ENCODE measurements at places on chromosomes 3 and 15. TPM values are rescaled to one million over a fixed set of nuclear protein-coding genes. Genes with fewer than 3 reads are reported as not detected.
A peak's percentile ranks its signal among the peaks of the same experiment; 100 is the strongest.

GRCh38 chr3:16417945-16418739 lies 95.4 kb downstream of the RFTN1 start:
- DNase-seq = no peak

DNA sequence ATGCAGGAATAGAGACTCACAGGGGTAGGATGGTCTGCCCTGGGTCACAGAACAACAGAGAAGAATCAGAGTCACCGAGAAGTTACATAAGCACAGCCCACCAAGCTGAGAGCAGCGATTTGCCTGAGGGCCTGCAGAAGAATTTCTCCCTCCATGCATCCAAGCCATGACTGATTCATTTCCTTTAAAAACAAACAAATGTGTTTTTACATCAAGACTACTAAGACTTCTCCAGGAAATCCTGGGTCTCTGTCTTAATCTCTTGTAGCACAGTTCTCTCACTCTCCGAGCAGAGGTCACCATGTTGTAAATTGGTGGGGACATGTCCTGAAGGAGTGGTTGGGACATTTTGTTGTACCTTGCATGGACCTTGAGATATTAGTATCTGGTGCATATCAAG lies 159.8 kb downstream of the THSD4 start:
- DNase-seq = peak; percentile 62

- DNase-seq = no peak
Measured at GRCh38 chr15:88865498-88866099, 29.7 kb downstream of the HAPLN3 start.

GRCh38 chr3:170864525-170865208 lies 5.3 kb downstream of the RPL22L1 start:
- no peak for DNase-seq

DNA sequence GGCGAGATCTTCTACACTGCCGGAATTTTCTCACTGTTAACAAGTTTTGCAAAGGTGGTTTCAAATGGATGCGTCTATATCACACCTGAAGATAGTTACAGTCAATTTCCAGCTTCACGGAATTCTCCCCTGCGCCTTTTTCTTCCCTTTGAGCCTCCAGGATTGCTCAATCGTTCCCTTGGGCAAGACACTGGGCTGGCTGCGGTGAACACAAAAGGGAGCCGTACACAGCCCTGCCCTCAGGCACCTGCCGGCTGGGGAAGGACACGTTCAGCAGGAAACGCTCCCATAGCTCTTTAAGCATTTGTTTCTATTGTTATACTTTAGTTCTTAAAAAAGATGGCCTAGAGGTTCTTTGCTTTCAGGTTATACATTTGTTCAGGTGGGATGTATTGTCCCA lies 85.7 kb downstream of the C3orf70 start:
- DNase-seq = no peak

DNA sequence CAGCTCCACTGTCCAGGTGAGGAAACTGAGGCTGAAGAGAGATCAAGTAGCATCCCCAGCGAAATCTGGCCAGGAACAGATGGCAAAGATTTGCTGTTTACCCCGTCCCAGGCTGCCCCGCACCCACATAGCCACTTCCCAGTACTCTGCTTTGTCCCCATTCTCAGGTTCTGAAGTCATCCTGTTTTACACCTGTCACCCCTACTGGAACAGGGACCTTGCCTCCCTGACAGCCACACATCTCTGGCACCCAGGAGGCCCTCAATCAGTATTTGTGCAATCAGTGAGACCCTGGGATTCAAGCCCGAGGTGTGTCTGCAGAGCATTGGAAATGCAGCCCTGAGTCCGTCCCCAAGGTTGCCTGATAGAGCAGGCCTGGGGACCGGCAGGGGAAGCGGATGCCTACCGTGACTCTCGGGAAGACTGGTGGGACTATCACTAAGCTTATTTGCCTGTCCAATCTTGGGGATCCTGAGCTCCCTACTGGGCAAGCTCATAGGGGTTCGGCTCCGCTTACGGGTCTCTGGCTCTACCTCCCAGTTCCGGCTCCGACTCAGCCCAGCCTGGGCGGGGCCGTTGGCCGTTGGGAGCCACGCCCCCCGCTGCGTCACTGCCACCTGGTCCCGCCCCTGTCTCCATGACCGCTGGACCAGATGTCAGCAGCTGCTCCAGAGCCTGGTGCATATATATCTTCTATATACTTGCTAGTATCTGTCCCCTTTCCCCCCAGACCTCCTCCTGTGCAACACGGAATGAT lies 17.5 kb upstream of the FANCD2 start:
- peak; percentile 52 for DNase-seq

DNA sequence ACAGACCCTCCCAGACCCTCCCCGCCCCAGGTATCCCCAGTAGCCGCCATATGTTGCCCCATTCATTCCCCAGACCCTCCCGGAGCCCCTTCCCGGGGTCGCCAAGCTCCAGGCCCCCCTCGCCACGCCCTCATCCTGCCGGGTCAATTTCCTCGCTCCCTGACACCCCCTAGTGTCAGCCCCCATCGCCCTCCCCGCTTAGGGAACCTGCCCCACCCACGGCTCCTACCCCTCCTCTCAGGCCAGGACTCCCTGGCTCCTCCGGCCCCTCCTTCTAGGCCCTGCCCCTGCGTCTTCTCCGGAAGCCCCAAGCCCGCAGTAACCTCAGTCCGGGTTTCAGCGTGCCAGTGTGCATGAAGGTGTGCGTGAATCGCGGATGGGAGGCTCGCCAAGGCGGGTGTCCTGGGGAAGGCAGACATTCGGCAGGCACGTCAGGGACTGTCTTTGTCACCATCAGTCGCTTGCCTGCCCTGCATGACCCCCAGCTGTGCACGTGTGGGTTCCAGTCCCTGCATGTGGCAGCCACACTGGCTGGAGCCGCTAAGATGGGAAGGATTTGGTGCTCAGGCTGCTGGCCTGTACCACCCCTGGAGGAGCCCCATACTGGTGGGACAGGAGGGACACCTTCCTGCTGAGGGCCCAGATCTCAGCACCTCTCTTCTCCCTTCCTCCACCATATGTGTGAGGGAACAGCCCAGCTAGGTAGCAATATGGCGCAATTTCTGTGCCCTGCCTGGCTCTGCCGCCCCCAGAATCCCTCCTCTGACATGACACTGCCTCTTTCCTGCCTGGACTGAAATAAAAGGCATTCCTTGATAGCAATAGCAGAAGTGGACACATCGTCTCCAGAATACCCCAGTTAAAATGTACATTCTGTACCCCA lies 693 bp downstream of the DISP2 start:
- no peak for DNase-seq

DNA sequence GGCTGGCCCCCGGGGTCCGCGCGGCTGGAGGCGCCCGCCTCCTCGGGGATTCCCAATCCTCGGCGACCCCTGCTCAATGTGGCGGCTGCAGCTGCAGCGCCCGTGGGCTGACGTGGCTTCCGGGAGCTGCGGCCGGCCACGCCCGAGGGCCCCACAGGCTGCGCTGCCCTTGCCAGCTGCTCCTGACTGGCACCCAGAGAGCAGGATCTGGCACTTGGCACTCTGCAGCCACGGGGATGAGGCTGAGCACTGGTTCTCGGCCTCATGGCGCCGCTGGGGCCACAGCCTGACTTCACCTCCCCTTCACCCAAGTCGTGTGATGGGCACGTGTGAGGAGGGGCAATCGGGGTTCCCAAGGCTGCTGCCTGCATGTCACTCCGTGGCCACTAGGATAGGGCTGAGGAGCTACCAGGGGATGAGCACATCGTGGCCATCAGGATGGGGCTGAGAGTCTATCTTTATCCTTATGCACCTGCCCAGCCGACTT lies 267.8 kb upstream of the FRG2C start:
- no peak for DNase-seq

DNA sequence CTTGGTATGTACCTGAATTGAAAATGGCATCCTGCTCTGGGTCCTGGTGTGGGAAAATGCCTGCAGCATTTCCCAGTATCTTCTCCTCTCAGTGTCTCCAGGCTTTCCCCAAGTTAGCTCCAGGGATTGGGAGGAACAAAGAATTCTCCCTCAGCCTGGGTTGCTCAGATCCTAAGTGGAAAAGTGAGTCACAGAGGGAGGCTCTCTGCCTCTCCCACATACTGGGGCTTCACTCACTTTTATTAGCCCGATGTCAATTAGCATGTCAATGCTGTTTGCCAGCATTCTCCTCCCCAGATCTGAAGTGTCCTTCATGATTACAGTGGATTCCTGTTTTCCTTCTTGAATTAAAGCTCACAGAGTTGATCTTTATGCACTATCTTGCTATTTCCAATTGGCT lies 655.0 kb downstream of the EPHA3 start:
- DNase-seq = no peak

DNA sequence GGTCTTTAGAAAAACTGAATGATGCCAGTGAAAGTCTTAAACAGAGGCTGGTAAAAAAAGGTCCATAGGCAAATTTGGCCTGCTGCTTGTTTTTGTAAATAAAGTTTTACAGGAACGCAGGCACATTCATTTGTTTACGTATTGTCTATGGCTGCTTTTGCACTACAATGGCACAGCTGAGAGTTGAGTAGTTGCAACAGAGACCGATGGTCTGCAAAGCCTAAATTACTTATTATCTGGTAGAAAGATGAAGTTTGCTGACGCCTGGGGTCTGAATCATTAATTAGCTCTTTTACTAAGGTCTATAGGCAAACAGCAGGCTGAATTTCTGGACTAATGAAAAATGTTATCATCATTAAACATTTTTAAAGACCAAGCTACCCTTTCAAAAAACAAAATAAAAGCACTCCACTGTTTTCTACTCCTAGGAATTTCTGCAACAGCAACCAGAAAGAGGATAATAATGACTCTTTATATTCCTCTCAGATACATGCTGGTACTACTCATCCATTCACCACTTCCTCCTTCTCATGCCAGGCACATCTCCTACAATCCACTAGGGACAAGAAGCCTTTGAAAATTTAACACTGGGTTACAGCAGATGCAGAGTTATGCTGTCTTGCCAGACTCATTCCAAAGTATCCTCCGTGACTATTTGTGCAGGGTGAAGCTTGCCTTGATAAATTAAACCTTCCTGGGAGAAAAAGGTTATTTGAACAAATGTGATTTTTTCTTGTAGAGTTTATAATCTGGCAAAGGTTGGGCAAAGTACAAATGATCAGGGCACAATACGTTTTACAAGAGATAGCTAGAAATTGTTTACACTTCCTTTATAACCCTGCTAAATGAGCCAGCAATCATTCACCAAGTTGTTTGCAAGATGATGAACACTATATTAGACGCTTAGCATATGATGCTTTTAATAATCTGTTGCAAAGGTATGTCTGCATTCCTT lies 6.0 kb downstream of the GATM start:
- DNase-seq = no peak

DNA sequence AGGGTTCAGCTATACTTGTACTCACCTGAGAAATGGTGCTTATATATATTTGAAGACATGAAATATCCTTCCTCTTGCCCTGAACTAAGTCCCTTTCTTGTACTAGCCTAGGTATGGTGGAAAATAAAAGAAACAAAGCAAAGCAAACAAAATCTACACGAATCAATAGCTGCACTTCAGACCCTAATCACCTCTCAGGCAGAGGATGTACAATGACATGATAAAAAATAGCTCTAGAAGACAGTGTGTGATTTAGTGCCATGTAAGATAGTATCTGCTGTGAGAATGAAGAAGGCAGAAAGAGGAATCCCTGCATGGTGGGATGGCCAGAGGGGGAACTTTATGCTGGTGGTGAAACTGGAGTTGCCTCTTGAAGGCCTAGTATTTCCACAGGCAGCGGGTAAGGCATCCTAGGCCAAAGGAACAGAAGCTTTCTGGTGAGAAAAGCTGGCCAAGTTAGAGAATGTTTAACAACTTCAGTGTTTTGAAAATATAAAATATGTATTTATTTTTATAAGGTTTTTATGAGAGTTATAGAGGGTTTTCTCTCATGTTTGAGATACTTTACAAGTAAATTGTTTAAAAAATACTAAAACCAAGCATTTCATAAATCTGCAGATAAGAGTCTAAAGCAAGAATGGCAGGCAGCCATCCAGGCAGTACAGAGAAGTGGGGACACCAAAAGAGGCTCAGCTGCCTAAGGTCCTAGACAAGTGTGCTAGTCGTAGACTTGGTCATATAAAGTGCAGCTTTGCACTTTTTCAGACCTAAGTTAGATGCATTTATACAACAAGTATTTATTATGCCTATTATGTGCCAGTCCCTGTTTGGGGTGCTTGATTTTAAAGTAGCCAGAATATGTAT lies 14.9 kb downstream of the LEKR1 start:
- no peak for DNase-seq

DNA sequence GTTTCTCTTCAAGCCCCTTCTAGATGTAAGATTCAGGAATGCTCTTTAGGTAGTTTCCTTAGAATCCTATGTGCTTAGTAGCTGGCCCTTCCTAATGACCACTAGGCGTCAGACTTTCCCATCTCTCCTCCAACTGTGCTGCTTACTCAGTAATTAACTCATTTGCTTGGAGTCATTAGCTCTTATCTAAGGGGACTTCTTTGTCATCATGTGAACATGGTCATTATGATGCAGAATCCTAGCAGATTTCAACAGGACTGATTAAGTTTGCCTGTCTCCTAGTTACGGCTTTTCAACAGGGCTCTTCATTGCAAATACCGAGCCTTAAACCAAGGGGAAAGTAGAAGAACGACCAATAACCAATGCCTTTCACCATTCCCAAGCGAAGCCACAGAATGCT lies 46.4 kb downstream of the GJD2 start:
- peak; percentile 17 for DNase-seq

DNA sequence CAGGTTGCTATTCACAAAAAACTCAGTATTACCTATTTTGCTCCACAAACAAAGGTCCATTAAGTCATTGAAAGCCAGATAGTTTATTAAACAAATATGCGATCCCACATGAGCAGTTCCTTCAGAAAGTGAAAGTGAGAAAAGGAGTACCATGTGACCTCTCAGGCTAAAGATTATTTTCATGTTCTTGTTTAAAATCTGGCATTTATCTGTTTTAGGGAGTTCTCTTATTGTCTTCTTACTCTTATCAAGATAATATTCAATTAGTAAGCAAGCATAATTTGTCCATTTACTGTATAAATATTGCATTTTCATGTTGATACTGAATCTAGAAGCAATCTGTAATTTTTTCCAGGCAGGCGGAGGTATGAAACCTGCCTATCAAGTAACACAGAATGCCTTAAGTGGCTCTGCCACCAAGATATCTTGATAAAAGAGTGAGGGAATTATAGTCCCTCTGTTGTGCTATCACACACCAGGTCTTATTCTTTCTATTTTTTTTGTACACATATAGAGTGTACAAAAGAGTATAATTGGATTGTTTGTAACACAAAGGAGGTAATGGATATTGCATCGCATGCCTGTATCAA lies 20.1 kb upstream of the PLSCR5 start:
- no peak for DNase-seq

DNA sequence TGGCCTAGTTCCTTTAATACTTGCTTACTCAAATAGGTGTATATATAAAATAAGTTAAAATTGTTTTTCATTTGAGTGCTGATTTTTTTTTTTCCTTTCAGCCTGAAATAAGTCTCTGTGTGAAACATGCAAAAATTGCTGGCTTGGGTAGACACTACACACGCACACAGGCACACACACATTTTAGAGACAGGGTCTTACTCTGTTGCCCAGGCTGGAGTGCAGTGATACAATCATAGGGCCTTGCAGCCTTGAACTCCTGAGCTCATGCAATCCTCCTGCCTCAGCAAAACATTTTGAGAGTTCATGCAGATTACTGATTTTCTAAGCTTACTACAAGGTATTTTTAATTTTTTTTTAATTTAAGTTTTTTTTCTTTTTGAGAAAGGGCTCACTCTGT lies 12.7 kb upstream of the RFC4 start:
- DNase-seq = no peak

The BCL2A1 gene
- not detected for total RNA-seq

The TMEM207 gene
- not detected for total RNA-seq

The DNAJA4 gene
- total RNA-seq = not detected

The MKRN3 gene
- not detected for total RNA-seq

The GNAT1 gene
- not detected for total RNA-seq

The BSN gene
- not detected for total RNA-seq

The MORC1 gene
- total RNA-seq = not detected

Measured in Caki2 (cell line).